Stimulated activated CD8-positive, alpha-beta memory T cell treated with anti-CD3 and anti-CD28 coated beads, Interleukin-4, amount 100 ng/mL, for 1 hour (primary cell): ENCODE measurements at places on chromosomes 2 and 18.

DNA sequence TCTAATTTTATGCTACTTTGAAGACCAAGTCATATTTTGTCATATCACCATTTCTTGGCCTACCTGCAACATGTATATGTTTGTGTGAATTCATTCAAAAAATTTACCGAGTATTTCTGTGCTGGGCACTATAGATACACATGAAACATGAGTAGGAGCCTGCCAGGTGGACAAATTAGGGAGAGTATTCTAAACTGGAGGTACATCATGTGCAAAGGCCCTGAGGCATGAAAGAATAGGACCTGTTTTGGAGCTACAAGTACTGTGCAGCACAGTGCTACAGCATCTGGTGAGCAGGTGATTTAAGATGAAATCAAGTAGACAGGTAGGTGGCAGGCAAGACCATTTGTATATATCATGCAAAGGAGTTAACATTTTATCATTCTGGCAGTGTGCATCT, 152.9 kb downstream of the MYO3B start:
- no peak for DNase-seq

DNA sequence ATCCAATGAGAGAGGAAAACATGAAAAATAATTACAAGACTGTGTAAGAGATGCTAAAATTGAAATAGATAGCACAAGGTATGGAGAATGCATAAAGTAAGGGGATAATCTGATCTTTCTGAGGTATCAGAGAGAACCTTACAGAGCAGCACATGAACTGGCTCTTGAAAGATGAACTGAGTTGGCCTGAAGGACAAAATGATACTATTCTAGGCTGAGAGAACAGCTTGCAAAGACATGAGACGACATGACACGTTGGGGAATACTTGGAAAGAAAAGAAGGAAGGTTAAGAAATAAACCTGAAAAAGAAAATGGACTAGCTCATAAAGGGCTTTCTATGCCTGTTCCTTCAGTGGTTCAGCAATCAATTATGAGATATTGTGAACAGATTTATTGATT, 152.7 kb upstream of the MYO3B start:
- no peak for DNase-seq

DNA sequence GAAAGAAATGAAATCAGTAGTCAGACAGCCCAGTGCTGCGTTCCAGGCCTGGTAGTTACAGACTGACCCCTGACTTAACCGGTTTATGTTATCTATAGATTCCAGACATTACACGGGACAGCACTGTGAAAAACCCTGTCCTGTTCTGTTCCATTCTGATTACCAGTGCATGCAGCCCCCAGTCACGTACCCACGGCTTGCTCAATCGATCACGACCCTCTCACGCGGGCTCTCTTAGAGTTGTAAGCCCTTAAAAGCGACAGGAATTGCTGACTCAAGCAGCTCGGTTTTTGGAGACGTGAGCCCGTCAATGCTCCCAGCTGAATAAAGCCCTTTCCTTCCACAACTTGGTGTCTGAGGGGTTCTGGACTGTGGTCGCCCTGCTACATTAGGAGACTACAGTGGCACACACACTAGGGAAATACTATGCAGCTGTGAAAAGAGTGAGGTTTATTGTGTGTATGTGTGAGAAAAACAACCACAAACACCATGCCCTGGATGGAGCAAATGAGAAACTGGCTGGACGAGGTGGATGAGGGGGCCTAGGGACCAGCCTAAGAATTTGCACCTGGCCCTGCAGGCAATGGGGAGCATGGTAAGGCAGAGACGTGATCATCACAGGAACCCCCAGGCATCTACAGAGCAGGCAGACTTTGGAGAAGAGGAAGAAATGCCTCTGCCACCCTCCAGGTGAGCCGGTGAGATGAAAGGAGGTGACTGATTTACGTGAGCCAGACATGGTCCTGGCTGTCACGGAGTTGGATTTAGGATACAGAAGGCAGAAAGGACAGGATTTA, 49.1 kb upstream of the SEMA4C start:
- no peak for DNase-seq

DNA sequence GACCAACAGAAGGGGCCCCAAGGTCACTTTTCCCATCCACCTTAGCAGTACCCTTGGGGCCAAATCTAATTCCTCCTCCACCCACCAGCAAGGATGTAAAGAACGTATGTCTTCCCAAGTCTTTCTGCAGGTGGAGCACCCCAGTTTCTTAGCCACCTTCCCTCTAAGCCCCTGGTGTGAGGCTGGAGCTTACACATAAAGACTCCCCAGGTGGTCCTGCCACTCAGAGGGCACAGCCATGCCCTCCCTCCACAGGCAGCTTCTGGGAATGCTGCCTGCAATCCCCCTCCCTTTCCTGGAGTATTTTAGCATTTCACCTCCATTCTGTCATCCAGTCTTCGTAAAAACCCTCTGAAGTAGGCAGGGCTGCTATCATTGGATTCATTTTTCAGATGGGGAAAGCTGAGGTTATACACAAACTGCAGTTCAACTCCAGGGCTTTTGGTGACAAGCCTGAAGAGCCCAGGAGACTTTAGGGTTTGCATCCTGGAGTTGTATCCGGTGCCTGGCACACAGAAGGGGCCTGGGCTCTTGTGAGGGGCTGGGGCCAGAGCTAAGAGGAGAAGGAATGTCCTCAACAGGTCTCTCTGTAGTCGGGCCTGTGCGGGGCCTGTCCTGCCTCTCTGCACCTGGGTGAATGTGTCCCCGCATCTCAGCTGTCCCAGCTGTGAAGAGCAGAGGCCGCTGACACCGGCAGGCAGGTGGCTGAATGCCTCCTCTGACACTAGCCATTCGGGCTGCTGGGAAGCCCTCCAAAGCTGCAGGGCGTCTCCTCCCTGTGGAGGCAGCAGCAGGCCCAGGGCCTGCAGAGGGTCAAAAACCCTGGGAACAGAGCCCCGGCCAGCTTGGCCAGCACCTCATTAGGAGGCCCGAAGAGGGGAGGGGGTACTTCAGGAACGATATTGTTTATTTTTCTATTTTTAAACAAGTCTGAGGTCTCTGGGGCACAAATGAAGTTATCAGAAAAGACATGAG, 27.6 kb downstream of the CIB4 start:
- DNase-seq = no peak

DNA sequence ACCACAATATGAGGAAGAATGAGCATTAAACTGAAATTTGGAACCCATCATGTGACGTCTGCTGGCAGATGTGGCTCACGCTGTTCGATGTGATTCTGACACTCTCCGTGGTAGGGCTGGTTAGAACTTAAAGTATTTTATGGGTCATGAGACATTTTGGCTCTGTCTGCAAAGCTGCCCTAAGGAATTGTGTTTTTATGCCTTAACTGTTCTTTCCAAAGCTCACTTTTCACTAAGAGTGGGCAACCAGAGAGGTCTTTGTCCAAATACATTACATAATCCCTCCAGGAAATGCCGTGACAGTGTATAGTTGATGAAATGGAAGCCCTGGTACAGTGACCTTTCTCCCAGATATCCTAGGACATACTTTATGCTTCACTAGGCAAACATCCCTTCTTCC, 119.1 kb downstream of the AQP4 start:
- DNase-seq = no peak

GRCh38 chr18:37567061-37567993, 1.7 kb upstream of the CELF4 start:
- no peak for DNase-seq

DNA sequence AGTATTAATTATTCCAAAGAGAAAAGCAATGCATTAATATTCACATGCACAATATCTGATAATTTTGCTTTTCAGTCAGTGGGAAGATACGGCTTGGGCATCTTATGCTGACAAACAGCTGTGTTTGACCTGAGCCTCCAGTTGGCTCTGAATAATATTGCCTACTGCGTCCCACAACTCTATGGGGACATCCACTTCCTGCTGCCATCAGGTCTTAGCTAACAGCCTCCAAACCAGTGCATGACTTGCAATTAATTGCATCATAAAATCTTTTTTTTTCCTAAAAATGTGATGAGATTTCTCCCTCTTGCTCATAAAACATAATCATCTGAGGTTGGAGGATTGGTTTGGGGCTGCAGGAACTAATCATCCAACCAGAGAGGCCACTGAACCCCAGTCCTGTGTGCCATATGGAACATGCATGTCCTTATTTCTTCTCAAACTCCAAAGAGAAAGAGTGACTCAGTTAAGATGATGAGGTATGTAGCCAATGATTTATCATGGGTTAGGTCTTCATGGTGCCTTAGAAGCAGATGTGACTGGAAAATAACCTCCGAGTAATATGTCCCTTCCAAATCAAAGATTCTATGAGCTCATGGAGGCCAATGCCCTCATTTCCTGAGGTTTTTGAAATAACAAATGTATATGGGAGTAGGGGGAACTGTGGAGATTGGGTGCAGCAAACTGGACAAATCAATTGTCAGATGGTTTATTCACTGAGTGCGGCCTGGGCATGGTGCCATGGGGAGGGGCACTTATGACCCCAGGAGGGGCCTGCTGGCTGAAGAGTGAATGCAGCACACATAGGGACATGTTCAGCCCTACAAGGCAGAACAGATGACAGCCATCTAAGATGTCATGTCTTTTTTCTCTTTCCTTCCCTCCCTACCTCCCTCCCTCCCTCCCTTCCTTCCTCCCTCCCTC, 39.4 kb downstream of the EDAR start:
- DNase-seq = no peak

GRCh38 chr2:113225263-113226259, 51.8 kb downstream of the PSD4 start:
- DNase-seq = no peak

GRCh38 chr2:179237209-179237946, 27.3 kb downstream of the SESTD1 start:
- DNase-seq = no peak

DNA sequence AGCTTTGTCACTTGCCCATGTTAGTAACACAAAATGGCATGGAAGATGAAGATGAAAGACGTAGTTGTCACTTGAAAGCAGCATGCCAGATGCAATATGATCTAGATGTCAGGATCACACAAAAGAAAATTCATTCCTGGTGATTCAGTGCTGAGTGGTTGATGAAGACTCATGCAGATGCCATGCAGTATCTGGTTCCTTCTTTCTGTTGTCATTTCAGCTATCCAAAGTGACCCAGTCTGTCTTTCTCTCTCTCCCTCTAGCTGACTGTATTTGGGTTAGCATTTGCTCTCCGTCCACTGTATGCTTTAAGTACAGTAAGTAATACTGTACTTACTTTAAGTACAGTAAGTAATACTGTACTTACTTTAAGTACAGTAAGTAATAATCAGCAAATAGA, 50.4 kb downstream of the TTN start:
- no peak for DNase-seq

DNA sequence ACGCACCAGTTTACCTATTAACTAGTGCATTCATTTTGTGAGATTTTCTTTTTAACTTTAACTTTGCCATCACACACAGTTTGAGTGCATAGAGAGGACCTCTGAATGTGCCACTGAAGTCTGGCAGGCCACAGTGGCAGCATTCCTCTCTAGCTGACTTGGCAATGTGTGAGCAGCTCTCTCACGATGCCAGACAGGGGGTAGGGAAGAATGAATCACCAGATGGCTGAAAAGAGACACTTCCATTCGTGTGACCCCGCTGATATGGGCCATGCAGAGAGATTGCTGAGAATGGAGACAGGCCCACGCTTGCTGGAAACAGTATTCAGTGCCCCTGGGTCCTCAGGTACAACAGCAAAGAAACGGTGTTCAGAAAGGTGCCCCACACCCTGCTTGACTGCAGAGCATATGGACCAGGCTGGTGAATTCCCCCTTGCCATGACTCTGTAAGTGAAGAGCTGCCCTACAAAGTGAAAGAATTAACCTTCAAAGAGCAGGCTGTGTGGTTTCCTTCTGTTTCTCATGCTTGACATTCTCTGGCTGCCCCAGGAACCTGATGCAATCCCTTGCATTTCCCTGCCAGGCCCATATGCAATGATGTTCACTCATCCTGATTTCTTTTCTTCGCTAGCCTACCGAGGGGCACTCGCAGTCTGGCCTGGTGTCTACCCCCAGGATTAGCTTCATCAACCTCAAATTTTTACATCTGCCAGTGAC, 236.1 kb downstream of the CDH20 start:
- no peak for DNase-seq

DNA sequence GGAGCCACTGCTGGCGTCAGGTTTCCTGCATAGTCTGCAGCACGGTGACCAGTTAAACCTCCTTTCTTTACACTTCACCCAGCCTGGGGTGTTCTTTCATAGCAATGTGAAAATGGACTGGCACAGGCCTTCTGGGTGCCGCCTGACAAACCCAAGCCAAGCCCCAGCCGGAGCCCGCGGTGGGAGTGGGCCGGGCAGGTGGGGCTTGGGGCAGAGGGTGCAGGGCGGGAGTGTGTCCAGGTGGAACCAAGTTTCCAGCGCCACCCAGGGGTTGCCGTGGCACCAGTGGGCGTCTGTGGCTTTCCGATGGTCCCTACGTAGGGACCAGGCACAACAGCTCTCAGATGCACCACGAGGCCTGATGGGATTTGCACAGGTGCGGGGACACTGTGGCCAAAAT, 75.8 kb downstream of the RTP5 start:
- no peak for DNase-seq

GRCh38 chr18:64032312-64032711, 62.4 kb downstream of the SERPINB8 start:
- no peak for DNase-seq

GRCh38 chr2:85577386-85578242, at the start of gene VAMP8:
VAMP8 (plus strand) TSS chr2:85577586; CDS start chr2:85577647, 61 bp downstream.
- DNase-seq = no peak

- no peak for DNase-seq
These were observed 20.6 kb downstream of the SERPINB10 start for GRCh38 chr18:63928331-63928730.

DNA sequence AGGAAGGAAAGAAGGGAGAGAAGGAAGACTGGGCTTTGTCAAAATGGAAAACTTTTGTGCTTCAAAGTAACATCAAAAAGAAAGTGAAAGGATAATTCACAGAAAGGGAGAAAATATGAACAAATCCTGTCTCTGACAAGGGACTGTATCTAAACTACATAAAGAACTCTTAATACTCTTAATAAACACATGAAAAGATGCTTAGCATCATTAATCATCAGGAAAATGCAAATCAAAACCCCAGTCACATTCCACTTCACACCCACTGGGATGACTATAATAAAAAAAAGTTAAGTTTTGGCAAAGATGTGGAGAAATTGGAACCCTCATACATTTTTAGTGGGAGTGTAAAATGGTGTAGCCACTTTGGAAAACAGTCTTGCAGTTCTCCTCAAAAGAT, 11.8 kb upstream of the ZFP36L2 start:
- no peak for DNase-seq

GRCh38 chr2:78992451-78992806, 33.1 kb upstream of the REG3G start:
- DNase-seq = no peak
